ENCODE measurements at places on chromosomes 12 and 14. TPM values are rescaled to one million over a fixed set of nuclear protein-coding genes. Genes with fewer than 3 reads are reported as not detected.

- DNase-seq: no peak
These were observed 123.2 kb downstream of the CHST11 start for GRCh38 chr12:104579718-104580495.

TAS2R42 gene
- total RNA-seq: not detected

DNA sequence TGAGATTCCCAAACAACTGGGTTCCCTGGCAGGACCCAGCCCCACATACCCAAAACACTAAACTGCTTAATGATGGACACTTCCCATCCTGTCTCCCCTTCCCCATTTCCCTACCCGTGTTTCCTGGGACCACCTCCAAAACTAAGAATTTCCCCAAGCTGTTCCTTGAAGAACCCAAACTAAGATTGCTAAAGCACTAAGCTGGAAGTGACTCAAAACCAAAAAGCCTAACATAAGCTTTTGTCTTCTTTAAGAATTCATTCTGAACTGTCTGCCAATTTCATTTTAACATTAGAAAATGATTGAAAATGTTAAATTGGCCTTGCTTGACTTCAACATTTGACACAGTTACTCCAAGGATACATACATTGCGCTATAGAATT lies 29.5 kb upstream of the STAB2 start:
- no peak for DNase-seq

ARG2 gene
- total RNA-seq: 1.1 TPM

DNA sequence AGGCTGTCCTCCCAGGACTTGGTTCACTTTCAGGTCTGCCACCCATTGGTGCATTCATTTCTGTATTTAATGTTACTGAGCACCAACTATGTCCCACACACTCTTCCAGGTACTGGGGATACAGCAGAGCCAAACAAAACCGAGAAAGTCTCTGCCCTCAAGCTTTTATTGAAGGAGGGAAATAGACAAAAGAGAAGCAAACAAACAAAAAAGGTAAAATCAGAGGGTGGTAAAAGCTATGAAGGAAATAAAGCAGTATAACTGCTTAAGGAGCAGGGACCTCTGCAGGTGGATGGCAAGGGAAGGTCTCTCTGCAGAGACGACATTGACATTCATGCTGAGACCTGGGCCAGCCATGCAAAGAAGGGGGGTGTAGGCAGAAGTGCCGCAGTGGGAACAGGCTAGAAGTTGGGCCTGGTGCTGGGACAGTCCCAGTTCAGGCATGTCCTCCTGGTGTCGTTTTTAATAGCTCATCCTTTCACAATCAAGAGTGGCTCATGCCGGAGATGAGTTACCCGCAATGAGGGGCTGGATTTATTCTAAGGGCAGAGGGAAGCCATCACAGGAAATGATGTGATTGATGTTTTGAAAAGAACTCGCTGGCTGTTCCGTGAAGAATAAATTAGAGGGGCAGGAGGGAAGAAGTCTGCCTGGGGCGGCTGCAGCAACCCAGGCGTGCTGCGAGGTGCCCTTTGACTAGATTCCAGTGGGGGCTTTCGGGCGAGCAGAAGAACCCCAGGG lies 72.8 kb downstream of the IRF2BPL start:
- DNase-seq: no peak

DNA sequence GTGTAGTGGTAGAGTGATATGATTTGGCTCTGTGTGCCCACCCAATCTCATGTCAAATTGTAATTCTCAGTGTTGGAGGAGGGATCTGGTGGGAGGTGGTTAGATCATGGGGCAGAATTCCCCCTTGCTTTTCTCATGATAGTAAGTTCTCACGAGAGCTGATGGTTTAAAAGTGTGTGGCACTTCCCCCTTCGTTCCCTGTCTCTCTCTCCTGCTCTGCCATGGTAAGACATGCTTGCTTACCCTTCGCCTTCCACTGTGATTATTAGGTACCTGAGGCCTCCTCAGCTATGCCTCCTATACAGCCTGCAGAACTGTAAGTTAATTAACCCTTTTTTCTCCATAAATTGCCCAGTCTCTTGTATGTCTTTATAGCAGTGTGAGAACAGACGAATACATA lies 115.7 kb upstream of the FUT8 start:
- DNase-seq: no peak

P2RX7 gene
- 0.23 TPM for total RNA-seq

- no peak for DNase-seq
These were observed 88.1 kb downstream of the DNAI7 start for GRCh38 chr12:25106818-25107217.

DNA sequence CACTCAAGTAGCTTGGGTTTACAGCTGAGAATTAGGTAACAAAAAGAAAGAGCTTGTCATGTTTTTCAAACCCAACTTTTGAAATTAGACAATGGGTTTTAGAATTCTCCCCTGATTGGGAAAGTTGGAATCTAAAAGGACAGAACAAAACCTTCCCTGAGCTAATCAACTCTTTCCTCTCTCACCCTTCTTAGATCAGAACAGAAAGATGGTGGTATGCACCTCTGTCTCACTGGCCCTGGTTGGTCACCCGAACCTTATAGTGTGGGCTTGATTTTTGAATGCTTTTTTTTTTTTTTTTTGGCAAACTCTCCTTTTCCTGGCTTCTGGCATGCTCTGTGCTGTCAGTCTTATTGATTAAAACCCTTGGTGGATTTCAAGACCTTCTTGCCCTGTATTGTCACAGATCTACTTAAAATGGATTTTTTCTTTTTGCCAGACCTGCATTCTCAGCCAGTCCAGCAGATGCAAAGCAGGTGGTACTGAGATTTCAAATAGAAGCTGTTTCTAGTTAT lies 251.1 kb upstream of the RMST start:
- no peak for DNase-seq

GRCh38 chr12:53096089-53096741 lies 1.3 kb upstream of the IGFBP6 start:
- DNase-seq: no peak

BCL11B gene
- total RNA-seq: 0.23 TPM

DNA sequence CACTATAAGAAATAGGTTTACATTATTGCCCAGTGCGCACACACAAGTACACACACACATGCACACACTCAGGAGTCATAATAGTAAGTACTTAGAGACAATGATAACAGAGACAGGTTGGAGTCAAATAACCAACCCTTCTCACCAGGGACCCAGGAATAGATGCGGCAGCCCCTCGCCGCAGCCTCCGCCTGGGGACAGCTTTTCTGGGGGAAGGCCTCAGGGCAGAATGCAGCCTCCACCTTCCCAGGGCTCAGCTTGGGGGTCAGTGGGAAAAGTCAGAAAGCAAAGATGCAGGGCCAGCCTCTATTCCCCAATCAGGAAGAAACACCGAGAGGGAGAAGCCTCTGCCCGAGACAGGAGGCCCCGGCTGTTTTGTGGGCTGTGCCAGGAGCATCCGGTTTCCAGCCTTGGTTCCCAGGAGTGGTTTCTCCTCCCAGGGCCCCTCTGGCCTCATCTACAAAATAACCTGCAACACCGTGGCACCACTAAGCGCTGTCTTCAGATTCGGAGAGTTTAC lies 23.4 kb upstream of the EIF5 start:
- DNase-seq: no peak

LRRIQ1 gene
- total RNA-seq: 0.15 TPM

- DNase-seq: no peak
These were observed 276.1 kb upstream of the LMO3 start for GRCh38 chr12:16881986-16882570.

DNA sequence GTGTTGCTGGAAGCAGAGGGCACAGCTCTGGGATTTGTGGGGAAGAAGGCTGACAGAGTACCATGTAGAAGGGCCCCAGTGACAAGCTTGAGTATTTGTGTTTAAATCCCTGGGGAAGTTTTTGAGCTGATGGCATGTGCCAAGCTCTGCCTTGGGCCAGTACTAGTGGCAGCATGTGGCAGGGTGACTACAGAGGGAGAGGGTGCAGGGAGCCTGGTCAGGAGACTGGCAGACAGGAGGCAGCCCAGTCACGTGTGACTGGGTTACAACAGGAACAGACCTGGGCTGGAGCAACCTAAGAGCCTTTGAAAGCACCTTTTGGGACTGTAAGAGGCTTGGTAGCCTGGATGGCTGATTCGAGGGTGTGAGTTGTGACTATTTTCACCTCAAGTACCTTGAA lies 112.1 kb downstream of the TSPAN9 start:
- DNase-seq: no peak

PLA2G1B gene
- 0.69 TPM for total RNA-seq

LALBA gene
- not detected for total RNA-seq

- DNase-seq: no peak
These were observed 4.7 kb upstream of the EPYC start for GRCh38 chr12:91009319-91009950.

- no peak for DNase-seq
These were observed 1381.7 kb upstream of the SEL1L start for GRCh38 chr14:82915381-82915780.

- DNase-seq: no peak
These were observed 10.6 kb upstream of the PKP2 start for GRCh38 chr12:32907166-32907565.

- DNase-seq: no peak
These were observed 2.0 kb downstream of the EMC9 start for GRCh38 chr14:24139272-24139934.

SAMD15 gene
- 1.4 TPM for total RNA-seq

TWF1 gene
- 103 TPM for total RNA-seq

GRCh38 chr12:62320054-62320453 lies 59.9 kb downstream of the USP15 start:
- no peak for DNase-seq

SCYL2 gene
- 45.3 TPM for total RNA-seq

- DNase-seq: no peak
These were observed 128.6 kb upstream of the PWP1 start for GRCh38 chr12:107557026-107557425.

GPATCH2L gene
- 35.0 TPM for total RNA-seq

KRT78 gene
- total RNA-seq: not detected

GRCh38 chr12:91978143-91978542 lies 167.5 kb downstream of the BTG1 start:
- DNase-seq: no peak

GRCh38 chr14:67727361-67727760 lies 25.7 kb downstream of the RDH12 start:
- no peak for DNase-seq

GRCh38 chr12:109711596-109712461 lies 1.8 kb upstream of the FAM222A start:
- DNase-seq: no peak

Measured in Panc1 (cell line).